ENCODE measurements at places on chromosomes 4 and X. TPM values are rescaled to one million over a fixed set of nuclear protein-coding genes. Genes with fewer than 3 reads are reported as not detected.

SPANXC gene
- not detected for total RNA-seq

ATP7A gene
- total RNA-seq = 8.0 TPM

PCDH10 gene
- not detected for total RNA-seq

TEX13C gene
- total RNA-seq = not detected

NAA11 gene
- total RNA-seq = not detected

GRCh38 chr4:4582653-4583052 lies 40.8 kb upstream of the STX18 start:
- no peak for DNase-seq

GRCh38 chr4:10701702-10702460 lies 17.3 kb upstream of the CLNK start:
- no peak for DNase-seq

DNA sequence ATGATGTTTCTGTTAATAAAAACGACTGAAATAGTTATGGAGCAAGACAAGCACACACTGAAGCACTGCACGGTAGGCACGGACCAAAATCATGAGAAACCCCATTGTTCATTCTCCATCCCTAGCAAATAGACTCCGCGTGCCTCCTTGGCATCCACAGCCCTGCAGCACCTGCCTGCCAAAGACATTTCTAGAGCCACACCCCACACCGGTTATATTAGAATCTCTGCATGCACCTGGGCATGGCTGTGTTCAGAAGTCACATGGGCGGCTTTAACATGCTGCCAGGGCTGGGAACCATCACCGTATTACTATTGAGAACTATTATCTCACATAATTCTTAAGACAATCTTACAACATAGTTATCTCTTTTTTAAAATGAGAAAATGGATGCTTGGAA lies 5.9 kb downstream of the PDLIM3 start:
- no peak for DNase-seq

- DNase-seq = no peak
Measured at GRCh38 chr4:109675181-109675580, 28.1 kb downstream of the CASP6 start.

DNA sequence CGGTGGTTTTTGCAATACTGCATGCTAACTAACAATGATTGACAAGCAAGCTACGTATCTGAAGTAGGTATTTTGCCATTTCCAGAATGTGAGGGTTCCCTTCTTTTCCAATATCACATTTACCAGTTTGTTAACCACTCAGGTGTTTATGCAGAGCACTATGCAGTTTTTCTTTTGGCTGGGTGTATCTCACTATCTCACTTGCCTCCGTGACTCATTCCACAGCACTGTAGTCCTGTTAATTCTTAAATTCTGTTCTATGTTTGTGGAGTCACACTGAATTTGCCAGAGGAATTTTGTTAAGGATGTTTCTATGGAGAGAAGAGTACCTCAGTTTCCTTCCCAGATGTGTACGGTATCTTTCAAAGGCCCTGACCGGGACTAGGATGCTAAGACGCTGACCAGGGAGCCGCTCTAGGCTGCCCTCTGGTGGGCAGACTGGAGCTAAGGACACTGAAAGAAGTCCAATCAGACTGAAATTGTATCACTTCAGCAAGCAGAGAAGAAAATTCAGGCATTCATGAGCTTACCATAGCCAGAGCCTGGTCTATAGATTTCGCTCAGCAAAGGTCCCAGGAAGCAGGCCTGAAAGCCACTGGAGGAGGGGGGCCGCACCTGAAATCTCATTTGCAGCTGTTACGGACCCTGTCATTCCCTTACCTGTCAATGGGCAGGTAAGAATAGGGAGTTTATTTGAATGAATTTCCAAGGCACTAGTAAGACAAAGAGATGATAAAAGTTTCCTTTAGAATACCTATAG lies 388.4 kb upstream of the SPOCK3 start:
- peak; percentile 43 for DNase-seq

- peak; percentile 14 for DNase-seq
Measured at GRCh38 chrX:37776283-37776986, 3.4 kb upstream of the CYBB start.

- DNase-seq = no peak
Measured at GRCh38 chr4:94298725-94299252, 43.8 kb downstream of the HPGDS start.

- DNase-seq = no peak
Measured at GRCh38 chrX:75989806-75990590, 182.9 kb upstream of the PBDC1 start.

DNA sequence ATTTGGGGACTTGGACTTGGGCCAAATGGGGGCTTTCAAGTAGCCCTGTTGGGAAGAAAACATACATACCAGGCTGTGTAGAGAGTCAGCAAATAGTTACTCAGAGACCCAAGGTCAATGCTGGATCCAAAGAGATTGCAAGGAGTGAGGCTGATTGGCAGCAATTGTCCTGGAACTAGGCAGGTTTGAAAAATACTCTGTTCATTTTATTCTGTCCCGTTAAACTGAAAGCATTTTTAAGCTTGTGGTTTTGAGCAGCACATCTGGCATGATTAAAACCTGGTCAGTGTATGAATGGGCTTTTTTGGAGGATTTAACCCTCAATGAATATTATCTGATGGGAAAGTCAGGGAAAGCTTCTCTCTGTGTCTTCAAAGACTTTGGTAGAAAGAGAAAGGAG lies 294.3 kb upstream of the BOD1L1 start:
- DNase-seq = no peak

GRCh38 chrX:153592966-153593688 lies 5.8 kb downstream of the CCNQ start:
- no peak for DNase-seq

DNA sequence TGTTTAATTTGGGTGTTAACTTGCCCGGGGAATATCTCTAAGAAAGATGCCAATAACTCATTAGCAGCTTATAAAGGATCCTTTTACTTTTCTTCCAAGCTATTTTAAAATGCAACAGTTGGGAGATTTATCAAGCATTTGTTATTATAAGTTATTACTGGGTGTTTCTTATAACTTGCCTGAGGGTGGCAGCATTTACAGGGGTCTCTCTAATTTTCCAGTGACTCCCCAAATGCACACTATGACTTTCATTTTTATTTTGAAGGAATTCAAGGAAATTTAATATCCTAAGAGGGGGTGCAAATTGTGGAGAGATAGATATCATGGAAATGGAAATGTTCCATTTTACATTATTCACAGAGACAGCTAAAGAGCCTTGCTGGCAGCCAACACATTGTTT lies 138.0 kb downstream of the PDGFRA start:
- DNase-seq = no peak

- no peak for DNase-seq
Measured at GRCh38 chr4:186148336-186148975, 42.9 kb upstream of the CYP4V2 start.

GRCh38 chr4:186840222-186840701 lies 116.6 kb upstream of the FAT1 start:
- DNase-seq = no peak

GRCh38 chr4:154164931-154165839 lies 326.4 kb downstream of the DCHS2 start:
- DNase-seq = peak; percentile 49

- no peak for DNase-seq
Measured at GRCh38 chrX:100355680-100356079, 54.4 kb downstream of the PCDH19 start.

GRCh38 chr4:109301651-109302360 lies 652 bp downstream of the COL25A1 start:
- DNase-seq = no peak

GRCh38 chrX:52509916-52510315 lies 6.9 kb downstream of the XAGE1B start:
- DNase-seq = no peak

DNA sequence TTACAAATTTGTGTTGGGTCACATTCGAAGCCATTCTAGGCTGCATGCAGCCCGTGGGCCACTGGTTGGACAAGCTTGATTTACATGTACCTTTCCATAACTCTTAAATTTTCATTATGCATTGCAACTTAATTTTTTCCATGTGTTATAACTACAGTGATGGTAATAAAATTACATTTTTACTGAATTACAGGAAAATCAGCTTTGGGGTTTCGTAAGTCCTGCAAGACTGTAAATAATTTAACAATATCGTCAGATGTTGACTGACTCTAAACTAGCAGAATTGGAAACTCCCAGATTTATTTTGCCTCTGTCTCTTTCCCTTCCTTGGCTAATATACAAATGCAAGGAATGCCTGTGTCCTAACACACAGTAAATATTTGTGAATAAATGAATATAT lies 88.0 kb upstream of the RAPGEF2 start:
- no peak for DNase-seq

DNA sequence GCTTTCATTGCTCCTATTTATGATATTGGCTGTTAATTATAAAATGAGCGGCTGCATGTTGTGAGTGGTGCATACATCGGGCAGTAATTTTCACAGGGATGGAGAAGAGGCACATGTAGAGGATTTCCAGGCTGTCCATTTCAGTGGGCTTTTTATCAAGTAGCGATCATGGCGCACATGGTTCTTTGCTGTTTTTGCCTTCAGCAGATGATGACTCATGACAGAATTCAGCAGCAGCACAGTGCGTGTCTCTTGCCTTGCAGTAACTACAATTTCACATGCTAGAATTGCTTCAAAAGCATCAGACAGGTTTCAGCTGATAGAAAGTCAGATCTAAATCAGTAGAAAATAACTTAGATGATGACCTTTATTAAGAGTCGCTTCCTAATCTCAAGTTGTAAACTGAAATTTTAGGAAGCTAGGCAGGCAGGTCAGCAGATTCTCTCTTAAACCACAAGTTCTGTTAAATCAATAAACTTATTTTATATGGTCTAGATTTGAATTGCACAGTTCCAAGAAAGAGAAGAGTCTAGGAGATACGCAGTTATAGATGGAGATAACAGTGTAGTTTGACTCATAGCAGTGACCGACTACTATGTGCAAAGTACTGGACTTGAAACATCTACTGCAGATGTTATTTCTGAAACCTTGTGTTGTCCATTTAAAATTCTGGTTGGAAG lies 35.8 kb downstream of the LRP2BP start:
- DNase-seq = no peak

DNA sequence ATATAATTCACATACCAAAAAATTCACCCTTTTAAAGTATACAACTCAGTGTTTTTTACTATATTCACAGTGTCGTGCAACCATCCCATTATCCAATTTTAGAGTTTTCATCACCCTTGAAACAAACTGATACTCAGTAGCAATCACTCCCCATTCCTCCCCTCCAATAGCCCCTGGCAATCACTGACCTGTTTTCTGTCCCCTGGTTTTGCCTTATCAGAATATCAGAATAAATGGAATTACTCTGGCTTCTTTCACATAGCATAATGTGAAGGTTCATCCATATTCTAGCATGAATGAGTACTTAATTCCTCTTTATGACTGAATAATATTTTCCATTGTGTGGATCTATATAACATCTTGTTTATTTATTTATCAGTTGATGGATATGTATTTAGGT lies 153.2 kb downstream of the AASDH start:
- DNase-seq = no peak

DNA sequence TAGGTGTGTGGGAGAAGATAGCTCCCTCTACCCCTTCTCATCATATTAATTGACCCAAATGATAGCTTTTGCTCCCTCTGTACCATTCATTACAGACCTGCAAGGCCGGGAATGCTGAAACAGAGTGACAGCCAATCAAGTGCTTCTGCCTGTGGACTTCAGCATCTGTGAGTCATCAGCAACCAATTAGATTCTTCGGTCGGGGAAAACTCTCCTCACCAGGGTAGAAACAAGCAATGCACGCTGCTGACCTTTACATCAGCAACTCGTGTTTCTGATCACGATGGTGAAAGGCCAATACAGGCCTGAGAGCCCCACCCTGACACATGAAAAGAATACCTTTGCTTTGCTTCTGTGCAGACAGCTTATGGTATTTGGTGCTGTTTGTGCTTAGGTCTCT lies 347.2 kb upstream of the DDX53 start:
- no peak for DNase-seq

DNA sequence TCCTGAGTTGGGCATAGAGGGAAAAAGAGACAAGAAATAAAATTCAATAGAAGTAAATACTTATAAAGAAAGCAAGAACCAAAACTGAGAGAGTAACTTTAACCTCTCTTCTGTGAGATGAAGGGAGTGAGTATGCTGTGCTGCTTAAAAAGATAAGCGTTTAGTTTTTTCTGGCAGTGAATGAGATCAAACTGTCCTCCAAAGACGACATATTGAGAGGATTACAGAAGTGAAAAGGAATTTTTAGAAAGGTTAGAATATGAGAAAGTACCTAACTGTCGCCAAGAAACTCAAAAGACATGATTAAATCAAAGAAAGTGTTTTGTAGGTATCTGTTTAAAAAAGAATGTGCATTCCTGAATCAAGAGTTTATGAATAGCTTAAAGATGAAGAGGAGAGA lies 16.0 kb downstream of the GAB1 start:
- DNase-seq = no peak

GRCh38 chr4:17664755-17665154 lies 50.3 kb downstream of the MED28 start:
- DNase-seq = no peak

DNA sequence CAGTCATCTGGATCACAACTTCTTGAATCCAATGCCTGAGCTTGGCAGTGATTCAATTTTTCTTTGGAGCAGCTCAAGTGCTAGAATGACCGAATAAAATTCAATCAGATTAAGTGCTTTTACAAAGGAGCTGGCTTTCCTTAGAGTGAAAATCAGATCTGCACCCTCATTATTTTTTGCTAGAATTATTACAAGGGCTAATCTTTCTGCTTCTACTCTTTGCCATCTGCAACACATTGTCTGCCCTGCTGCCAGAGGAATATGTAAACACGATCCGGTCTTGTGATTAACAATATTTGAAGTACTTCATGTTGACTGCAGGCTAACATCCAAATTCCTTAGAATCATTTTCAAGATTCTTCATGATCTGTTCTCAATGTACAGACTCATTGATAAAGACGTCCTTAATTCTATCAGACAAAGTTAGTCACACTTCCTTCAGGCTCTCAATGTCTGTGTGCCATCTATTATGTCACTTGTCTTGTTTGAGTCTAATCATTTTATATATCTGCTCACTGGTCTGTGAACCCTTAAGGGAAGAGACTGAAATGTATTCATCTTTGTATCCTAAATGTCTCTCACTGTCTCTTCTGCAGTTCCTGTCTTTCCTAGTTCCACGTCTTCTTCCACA lies 531.2 kb downstream of the GALNTL6 start:
- DNase-seq = no peak

DNA sequence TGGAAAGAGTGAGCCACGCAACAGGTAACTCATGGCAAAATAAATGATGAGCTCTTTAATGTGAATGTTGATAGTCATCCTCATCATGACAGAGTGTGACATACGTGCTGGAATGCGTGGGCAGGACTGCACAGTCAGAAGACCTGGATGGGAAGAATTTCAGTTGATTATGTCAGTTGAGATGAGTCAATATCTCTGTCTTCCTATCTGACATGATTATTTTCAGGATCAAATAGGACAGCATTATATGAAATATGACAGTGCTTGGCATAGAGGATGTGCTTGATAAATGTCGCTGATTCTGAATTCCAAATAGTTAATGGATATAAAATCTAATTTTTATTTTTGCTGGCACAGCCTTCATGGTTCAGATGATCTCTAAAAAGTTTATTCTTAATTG lies 95.1 kb downstream of the IL15 start:
- DNase-seq = no peak

DNA sequence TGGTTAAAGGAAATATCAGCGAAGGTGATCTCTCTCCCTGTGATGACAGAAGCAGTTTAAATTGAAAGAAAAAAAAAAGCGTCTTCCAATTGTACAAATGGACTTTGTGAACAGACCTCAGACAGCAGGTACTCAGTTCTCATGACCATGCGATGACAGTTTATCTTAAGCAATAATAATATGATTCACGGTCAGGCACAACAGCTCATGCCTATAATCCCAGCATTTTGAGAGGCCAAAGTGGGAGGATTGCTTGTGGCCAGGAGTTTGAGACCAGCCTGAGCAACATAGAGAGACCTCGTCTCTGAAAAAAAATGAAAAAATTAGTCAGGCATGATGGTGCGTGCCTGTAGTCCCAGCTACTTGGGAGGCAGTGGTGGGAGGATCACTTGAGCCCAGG lies 51.0 kb downstream of the RELL1 start:
- no peak for DNase-seq
